ENCODE measurements at places on chromosomes 11 and 22. TPM values are rescaled to one million over a fixed set of nuclear protein-coding genes. Genes with fewer than 3 reads are reported as not detected.

MS4A15 gene
- total RNA-seq = not detected

DNA sequence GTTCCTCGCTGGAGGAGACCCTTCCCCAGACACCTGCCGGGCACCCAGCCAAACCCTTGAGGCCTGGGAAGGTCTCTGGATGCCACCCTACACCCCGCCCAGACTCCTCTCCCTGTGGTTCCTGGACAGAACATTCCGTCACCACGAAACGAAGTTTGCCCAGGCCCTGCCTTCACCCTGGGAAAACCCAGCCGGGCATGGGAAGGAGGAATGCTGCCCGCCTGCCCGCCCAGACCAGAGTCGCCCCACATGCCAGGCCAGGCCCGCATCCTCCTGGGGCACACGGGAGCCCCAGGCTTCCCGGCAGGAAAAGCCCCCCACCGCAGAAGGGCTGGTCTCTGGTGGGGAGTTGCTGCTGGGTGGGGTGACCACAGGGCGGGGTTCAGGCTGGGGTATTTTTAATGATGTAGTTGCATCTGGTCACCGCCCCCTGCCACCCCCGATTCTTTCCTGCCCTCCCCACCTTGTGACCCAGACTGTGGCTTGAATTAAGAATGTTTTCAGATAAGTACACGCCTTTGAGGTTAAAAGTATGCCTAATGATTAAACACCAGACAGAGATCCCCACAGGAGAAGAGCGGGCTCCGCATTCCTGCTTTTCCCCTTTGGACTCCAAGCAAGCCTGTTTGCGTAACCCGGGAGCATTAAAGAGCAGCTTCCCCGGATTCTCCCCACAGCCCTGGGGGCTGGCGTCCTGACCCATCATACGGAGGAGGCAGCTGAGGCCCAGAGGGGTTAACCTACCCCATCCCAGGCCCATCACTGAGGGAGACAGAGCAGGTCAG is 44.6 kb upstream of the PPARA start:
- H3K36me3 ChIP-seq = peaks cover 5% of the 10 kb centered on the region
- peak overlapping the region; percentile 88 for H3K27ac ChIP-seq
- H3K4me3 ChIP-seq = no peak overlapping the region
- no peaks in the 10 kb centered on the region for H3K27me3 ChIP-seq
- DNase-seq = peak; percentile 86

DNA sequence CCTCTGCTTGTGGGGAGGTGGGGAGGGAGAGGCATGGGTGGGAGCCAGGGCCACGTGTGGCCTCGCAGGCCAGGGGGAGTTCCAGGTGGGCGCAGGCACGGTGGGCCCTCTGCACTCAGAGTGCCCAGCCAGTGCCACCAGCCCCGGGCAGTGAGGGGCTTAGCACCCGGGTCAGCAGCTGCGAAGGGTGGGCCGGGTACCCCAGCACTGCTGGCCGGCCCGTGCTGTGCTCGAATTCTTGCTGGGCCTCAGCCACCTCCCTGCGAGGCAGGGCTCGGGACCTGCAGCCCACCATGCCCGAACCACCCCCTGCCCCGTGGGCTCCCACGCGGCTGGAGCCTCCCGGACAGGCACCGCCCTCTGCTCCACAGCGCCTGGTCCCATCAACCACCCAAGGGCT is 1277.2 kb downstream of the JRKL start:
- H3K4me3 ChIP-seq = no peak overlapping the region
- H3K27ac ChIP-seq = no peak overlapping the region
- H3K36me3 ChIP-seq = no peaks in the 10 kb centered on the region
- DNase-seq = no peak

DNA sequence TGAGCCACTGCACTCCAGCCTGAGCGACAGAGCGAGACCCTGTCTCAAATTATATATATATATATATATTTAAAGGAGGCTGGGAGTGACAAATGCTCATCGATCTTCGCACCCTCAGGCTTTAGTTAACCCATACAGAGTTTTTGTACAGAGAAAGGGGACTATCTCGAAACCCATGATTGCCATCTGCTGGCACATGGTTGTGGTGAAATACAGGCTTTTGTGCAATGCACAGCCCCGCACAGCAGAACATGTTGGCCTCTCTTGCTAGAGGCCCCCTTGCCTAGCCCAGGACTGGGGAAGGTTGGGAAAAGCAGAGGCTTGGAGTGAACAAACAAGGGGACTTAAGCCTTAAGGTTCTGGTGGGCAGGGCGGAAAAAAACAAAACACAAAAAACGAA is 3.6 kb downstream of the MYBPC3 start:
- no peaks in the 10 kb centered on the region for H3K4me1 ChIP-seq
- no peaks in the 10 kb centered on the region for H3K36me3 ChIP-seq
- H3K27me3 ChIP-seq = no peaks in the 10 kb centered on the region
- H3K4me3 ChIP-seq = no peak overlapping the region
- no peak for DNase-seq

DNA sequence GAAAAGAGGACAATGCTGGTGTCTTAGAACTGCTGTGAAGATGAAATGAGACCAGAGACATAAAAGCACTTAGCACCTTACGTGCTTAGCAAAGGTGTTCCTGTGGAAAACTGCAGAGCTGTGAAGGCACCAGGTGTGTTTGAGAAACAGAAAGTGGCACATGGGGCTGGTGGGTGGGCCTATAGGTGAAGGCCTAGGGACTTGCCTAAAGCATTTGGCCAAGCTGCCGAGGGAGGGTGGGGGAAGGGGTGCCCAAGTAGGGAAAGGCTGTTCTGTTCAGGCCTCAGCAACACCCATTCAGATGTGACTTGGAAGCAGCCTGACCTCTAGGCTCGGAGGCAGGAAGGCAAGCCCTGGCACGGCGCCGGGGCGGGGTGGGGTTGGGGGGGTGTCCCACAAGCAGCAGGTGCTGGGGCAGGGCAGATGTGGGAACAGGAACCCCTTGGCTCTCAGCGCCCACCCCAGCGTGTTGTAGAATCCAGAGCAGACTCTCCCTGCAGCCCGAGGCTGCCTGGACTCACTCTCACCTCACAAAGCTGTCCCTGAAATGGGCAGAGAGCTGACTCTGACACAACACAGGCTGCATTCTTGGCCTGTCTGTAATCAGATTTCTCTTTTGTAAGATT is 366.7 kb upstream of the NARS2 start:
- no peak overlapping the region for H3K4me3 ChIP-seq
- H3K27ac ChIP-seq = no peak overlapping the region
- peaks cover 6% of the 10 kb centered on the region for H3K4me1 ChIP-seq
- H3K27me3 ChIP-seq = no peaks in the 10 kb centered on the region

DNA sequence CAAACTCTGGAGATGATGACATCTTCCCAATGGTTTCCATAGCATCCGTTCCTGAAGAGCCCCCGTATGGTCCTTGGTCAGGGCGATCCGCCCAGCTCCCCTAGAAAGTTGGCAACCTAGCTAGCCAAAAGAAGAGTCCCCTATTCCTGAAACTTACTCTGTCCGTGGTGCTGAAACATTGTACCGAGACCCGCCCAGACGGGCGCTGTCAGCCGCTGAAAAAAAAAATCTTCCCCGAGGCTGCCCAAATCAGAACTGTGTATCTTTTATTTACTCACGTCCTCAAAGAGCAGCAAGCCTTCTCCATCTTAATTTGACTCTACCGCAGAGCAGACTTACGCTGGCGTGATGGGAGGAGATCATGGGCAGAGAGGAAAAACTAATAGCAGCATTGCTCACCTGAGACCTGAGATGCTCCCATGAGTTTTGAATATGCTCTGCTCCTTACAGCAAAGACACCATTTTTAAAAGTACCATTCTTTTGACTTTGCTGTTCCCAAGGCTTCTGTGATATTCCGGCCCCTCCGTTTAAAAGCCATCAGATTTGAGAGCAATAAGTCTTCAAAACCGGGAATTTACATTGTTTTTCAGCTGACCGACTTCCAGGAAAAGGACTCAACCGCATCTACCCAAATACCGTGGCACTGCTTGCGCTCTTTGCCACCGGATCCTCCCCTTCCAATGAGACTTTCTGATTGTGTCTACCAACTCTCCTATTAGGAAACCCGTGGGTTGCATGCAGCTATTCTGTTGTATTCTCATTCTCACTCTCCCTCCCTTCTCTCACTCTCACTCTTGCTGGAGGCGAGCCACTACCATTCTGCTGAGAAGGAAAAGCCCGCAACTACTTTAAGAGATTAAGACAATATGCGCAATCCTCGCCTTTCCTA is at the start of gene SLC17A6:
Gene SLC17A6 (plus strand): TSS at position 786 of the 890 bp plus-strand sequence. CDS start 153 bp downstream, outside the sequence.
- H3K27ac ChIP-seq = no peak within 1 kb of the TSS
- H3K36me3 ChIP-seq = no peaks in the 10 kb centered on the region
- no peak for DNase-seq
- H3K4me1 ChIP-seq = no peaks in the 10 kb centered on the region
- no peak within 1 kb of the TSS for H3K4me3 ChIP-seq
- peaks cover 61% of the 10 kb centered on the region for H3K27me3 ChIP-seq
